T-helper 22 cell (primary cell): ENCODE measurements at places on chromosomes 11 and 22.

- DNase-seq, result no peak
Observed at GRCh38 chr11:65987336-65987735, 14.6 kb downstream of the EIF1AD start.

GRCh38 chr22:17733466-17733865 is 40.8 kb downstream of the BID start:
- no peak for DNase-seq

DNA sequence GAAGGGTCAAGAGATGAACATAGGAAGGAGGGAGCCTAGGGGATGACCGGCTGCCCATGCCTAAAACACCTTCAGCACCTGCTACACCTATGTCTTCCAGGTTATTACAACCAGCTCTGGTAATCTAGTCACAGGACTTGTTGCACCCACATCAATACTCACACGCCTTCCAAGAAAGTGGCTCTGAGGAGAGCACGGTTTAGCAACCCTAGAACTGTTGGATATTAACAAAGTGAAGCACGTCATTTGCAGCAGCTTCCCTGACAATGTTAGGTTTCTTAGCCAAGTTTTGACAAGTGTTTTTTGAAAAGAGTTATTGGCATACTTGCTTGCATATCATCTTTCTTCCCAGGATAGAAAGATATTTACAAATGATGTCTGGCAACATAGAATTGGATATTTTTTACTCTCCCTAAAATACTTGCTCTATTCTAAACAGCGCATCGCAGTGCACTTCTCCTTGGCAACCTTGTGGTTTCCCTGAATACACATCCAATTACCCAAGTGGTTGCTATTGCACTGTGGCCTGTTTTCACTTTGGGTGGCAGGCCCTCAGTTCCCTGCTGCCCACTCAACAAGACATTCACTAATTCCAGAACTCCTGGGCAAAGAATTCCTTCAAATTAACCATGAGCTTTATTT is 94.3 kb upstream of the ARHGAP42 start:
- DNase-seq, result no peak

DNA sequence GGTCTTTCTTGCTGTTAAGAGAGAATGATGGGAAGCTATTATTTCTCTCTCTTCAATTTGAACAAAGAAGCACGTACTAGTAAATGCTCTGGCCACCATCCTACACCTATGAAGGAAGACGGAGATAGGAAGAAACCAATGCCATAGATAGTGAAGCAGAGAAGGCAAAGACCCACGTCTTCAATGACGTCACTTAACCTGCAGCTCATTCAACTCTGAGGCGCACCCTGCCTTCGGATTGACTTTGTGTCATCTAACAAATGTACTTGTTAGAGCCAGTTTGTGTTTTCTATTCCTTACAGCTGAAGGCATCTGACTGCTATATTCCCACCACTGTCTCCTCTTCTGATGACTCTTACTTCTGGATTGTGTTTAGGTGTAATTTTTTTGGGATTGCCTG is 332.5 kb upstream of the DDI1 start:
- DNase-seq, result no peak

- DNase-seq, result no peak
Observed at GRCh38 chr11:64890522-64890939, 12.1 kb upstream of the EHD1 start.

- no peak for DNase-seq
Observed at GRCh38 chr11:94895971-94896370, 77.4 kb downstream of the CWC15 start.

DNA sequence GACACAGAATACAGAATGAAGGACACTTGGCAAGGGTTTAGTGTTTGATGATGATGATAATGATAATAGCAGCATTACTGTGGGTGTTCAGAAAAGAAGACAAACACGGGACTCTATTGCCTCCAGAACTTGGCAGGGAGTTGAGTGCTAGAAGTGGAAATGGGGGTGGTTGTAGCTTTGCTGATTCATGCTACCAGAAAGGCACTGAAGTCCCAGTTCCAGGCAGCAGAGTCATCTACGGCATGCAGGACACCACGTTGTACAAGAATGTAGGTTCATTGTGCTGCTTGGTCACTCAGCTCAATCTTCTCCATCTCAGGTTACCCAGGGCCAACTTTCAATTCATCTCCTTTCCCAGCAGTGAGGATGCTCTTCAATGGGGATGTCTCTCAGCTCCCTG is 115.7 kb downstream of the NTM start:
- DNase-seq, result no peak
